ENCODE measurements at places on chromosomes 1 and 21.
A peak's percentile ranks its signal among the peaks of the same experiment; 100 is the strongest.

- no peaks in the 10 kb centered on the region for H3K4me1 ChIP-seq
- no peaks in the 10 kb centered on the region for H3K27me3 ChIP-seq
- H3K27ac ChIP-seq, result no peak overlapping the region
- no peak for DNase-seq
- H3K36me3 ChIP-seq, result no peaks in the 10 kb centered on the region
- no peak overlapping the region for H3K4me3 ChIP-seq
Observed at GRCh38 chr1:119883826-119884225, 12.5 kb downstream of the ADAM30 start.

- no peak for DNase-seq
- H3K27ac ChIP-seq, result no peak overlapping the region
- no peaks in the 10 kb centered on the region for H3K4me1 ChIP-seq
- no peak overlapping the region for H3K4me3 ChIP-seq
- no peaks in the 10 kb centered on the region for H3K36me3 ChIP-seq
- no peaks in the 10 kb centered on the region for H3K27me3 ChIP-seq
Observed at GRCh38 chr21:31064803-31065202, 26.5 kb upstream of the KRTAP19-8 start.

- H3K27me3 ChIP-seq, result no peaks in the 10 kb centered on the region
- H3K36me3 ChIP-seq, result no peaks in the 10 kb centered on the region
- H3K4me1 ChIP-seq, result peaks cover 2% of the 10 kb centered on the region
- no peak overlapping the region for H3K27ac ChIP-seq
- no peak for DNase-seq
- H3K4me3 ChIP-seq, result no peak overlapping the region
Observed at GRCh38 chr1:209249785-209250440, 333.6 kb upstream of the CAMK1G start.

- no peak overlapping the region for H3K27ac ChIP-seq
- DNase-seq, result no peak
- no peaks in the 10 kb centered on the region for H3K27me3 ChIP-seq
Observed at GRCh38 chr1:101407505-101408211, 170.8 kb downstream of the S1PR1 start.

GRCh38 chr1:161119092-161119903, 1.4 kb downstream of the NIT1 start:
- no peaks in the 10 kb centered on the region for H3K27me3 ChIP-seq
- no peak overlapping the region for H3K4me3 ChIP-seq
- H3K4me1 ChIP-seq, result peaks cover 4% of the 10 kb centered on the region
- no peak overlapping the region for H3K27ac ChIP-seq

- H3K4me3 ChIP-seq, result peak within 1 kb of the TSS; percentile 31
- H3K27ac ChIP-seq, result no peak within 1 kb of the TSS
- no peaks in the 10 kb centered on the region for H3K27me3 ChIP-seq
- no peak for DNase-seq
Observed at GRCh38 chr1:16073490-16074119, at the start of gene FAM131C. Gene FAM131C (minus strand): TSS chr1:16073651. CDS start chr1:16073442, 209 bp downstream.

GRCh38 chr1:222618001-222618879, at the start of gene MIA3:
Gene MIA3 (plus strand): TSS chr1:222618097. CDS start chr1:222618111, 14 bp downstream.
- peak within 1 kb of the TSS; percentile 99 for H3K4me3 ChIP-seq
- DNase-seq, result peak; percentile 70
- peaks cover 3% of the 10 kb centered on the region for H3K4me1 ChIP-seq
- no peaks in the 10 kb centered on the region for H3K27me3 ChIP-seq
- H3K27ac ChIP-seq, result peak within 1 kb of the TSS; percentile 44

- no peaks in the 10 kb centered on the region for H3K27me3 ChIP-seq
- H3K4me3 ChIP-seq, result no peak overlapping the region
- no peaks in the 10 kb centered on the region for H3K4me1 ChIP-seq
- no peaks in the 10 kb centered on the region for H3K36me3 ChIP-seq
- H3K27ac ChIP-seq, result no peak overlapping the region
Observed at GRCh38 chr1:38898653-38899230, 17.4 kb upstream of the GJA9 start.

DNA sequence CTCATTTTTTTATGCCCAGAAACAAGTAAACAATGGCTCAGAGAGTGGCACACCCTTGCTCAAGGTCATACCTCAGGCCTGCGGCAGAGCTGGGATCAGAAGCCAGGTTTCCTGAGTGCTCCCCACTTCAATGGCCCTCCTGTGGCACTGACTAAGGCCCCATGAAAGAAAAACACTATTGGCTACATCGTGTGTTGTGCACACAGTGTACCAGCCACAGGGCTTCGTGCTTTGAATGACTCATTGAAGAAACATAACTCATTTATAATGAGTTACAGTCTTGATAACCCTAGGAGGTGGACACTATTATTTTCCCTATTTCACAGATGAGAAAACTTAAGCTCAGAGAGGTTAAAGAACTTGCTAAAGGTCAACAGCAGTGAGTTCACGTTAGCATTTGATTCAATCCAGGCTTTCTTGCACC, 91.2 kb downstream of the TRABD2B start:
- no peaks in the 10 kb centered on the region for H3K27me3 ChIP-seq
- no peak for DNase-seq
- no peak overlapping the region for H3K27ac ChIP-seq
- peaks cover 5% of the 10 kb centered on the region for H3K4me1 ChIP-seq

GRCh38 chr1:222547260-222547614, 667 bp downstream of the HHIPL2 start:
- H3K4me1 ChIP-seq, result peaks cover 13% of the 10 kb centered on the region
- no peak overlapping the region for H3K27ac ChIP-seq
- no peaks in the 10 kb centered on the region for H3K36me3 ChIP-seq
- no peaks in the 10 kb centered on the region for H3K27me3 ChIP-seq
- H3K4me3 ChIP-seq, result no peak overlapping the region

DNA sequence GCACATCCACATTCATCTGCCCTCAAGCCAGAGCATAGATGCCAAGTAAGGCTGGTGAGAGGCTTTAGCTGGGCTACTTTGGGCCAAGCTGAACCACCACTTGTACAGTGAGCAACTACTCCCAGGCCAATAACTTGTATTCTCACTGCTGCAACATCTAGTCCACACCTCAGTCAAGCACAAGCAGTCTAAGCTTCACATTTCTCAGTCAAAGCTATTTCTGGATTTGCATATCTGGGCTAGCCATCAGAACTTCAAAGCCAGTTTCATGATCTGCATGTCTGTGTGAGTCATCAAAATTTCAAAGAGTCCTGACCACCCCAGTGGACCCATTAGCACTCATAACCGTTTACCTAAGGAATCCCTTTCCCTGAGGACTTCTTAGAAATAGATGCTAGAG, 77.7 kb upstream of the DIRAS3 start:
- no peak for DNase-seq
- H3K4me3 ChIP-seq, result no peak overlapping the region
- no peaks in the 10 kb centered on the region for H3K27me3 ChIP-seq
- H3K4me1 ChIP-seq, result no peaks in the 10 kb centered on the region
- no peak overlapping the region for H3K27ac ChIP-seq
- H3K36me3 ChIP-seq, result no peaks in the 10 kb centered on the region

- H3K4me3 ChIP-seq, result no peak overlapping the region
- no peak for DNase-seq
- H3K27ac ChIP-seq, result no peak overlapping the region
- no peaks in the 10 kb centered on the region for H3K27me3 ChIP-seq
- H3K4me1 ChIP-seq, result no peaks in the 10 kb centered on the region
- H3K36me3 ChIP-seq, result no peaks in the 10 kb centered on the region
Observed at GRCh38 chr21:28344985-28345384, 647.7 kb downstream of the LTN1 start.

GRCh38 chr1:109556563-109556962, 8.1 kb downstream of the GNAI3 start:
- no peaks in the 10 kb centered on the region for H3K4me1 ChIP-seq
- no peak overlapping the region for H3K4me3 ChIP-seq
- H3K27me3 ChIP-seq, result no peaks in the 10 kb centered on the region
- no peak for DNase-seq
- H3K36me3 ChIP-seq, result no peaks in the 10 kb centered on the region
- H3K27ac ChIP-seq, result no peak overlapping the region

- H3K27ac ChIP-seq, result no peak overlapping the region
- DNase-seq, result no peak
- H3K4me1 ChIP-seq, result peaks cover 3% of the 10 kb centered on the region
Observed at GRCh38 chr1:23867542-23867894, 572 bp downstream of the FUCA1 start.
